Activated CD4-positive, CD25-positive, alpha-beta regulatory T cell (primary cell): ENCODE measurements at places on chromosomes 4 and X.

GRCh38 chr4:6352031-6352692, 82.5 kb downstream of the WFS1 start:
- no peak for DNase-seq

DNA sequence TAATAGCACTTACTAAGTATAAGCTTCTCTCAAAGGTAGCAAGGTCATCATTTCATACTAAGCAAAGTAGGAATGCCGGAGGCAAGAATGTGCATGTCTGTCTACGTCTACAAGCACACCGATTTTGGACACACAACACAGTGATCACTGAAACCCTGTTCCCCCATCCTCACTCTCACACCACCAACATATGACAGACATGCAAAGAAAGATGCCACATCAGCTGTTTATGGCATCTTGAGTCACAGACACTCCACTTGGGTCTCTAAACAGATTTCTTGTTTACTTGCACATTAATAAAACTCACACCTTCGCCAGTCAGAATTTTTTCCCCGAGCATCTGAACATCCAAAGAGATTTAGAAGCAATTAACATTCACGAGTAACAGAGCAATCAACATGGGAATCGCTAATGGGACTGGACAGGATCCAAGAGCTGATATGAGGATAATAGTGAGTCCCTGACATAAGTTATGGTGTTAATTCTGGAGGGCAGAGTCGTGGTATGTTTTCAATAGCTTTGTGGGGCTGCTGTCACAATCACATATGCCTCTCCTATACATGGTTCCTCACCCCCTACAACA, 324.1 kb downstream of the DHX15 start:
- no peak for DNase-seq

GRCh38 chr4:24557026-24558025, 27.0 kb downstream of the DHX15 start:
- no peak for DNase-seq

DNA sequence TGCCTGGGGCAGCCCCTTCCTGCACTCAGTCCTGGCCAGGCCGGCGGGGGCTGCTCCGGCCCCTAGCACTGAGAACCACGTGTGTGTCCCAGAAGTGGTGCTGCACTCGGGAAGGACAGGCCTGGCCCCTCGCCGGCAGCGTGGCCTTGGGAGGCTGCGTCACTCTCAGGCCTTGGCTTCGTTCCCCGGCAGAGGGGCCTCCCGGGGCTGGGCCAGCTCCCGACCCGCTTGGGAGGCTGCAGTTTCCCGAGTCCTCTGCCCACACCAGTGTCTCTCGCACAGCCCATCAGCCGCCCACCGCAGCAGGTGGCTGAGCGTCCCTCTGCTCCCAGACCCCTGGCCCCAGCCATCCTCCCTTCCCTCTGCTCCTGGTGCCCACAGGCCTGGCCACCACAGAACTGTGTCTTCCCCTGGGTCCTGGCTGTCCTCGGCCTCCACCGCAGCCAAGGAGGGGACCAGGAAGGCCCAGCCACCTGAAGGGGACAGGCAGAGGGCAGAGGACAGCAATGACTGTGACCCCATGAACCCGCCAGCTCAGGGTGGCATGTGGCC, 10.9 kb upstream of the CPLX1 start:
- no peak for DNase-seq

GRCh38 chr4:28879900-28880299, 1840.3 kb upstream of the PCDH7 start:
- DNase-seq: no peak

DNA sequence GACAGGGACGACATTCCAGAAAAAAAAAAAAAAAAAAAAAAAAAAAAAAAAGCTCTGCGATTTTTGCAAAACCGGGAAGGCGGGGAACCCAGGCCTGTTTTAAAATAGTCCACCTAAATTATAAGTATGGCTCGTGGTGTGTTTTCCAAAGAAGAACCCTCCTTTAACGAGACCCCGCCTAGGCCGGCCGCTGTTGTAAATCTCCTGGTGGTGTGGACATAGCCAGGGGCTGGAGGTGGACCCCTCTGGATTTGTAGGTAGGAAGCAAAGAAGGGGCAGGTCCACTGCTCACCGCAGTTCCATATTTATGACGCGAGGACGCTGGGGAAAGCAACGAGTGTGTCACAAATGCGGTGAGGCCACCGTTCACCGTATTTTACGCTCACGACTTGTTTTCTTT, 94.0 kb upstream of the SHOX start:
- DNase-seq: no peak
